ENCODE measurements at places on chromosomes 4 and X.

- no peak for DNase-seq
Observed at GRCh38 chr4:109296527-109296926, 5.9 kb downstream of the COL25A1 start.

DNA sequence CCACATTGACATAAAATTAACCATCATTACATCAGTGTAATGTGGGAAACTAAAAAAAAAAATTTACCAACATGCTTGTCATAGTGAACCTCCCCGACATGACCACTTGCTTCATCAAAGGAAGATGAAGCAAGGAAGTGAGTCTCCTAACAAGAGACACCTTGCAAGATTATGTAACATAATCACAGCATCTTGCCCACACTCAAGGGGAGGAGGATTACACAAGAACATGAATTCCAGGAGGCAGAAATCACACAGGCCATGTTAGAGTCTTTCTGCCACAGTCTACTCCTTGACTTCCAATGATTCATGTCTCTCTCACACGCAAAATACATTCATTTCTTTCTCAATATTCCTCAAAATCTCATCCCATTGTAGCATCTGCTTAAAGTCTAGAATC, 93.3 kb downstream of the AKAP4 start:
- DNase-seq, result no peak

DNA sequence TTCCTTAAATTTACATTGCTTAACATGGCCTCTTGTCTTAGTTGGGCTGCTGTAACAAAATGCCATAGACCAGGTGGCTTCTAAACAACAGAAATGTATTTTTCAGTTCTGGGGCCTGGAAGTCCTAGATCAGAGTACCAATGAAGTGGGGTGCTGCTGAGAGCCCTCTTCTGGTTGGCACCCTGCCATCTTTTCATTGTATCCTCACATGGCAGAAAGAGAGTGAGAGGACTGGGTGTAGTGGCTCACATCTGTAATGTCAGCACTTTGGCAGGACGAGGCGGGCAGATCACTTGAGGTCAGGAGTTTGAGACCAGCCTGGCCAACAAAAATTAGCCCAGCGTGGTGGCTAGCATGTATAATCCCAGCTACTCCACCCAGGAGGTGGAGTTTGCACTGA, 12.0 kb upstream of the KLB start:
- DNase-seq, result no peak

DNA sequence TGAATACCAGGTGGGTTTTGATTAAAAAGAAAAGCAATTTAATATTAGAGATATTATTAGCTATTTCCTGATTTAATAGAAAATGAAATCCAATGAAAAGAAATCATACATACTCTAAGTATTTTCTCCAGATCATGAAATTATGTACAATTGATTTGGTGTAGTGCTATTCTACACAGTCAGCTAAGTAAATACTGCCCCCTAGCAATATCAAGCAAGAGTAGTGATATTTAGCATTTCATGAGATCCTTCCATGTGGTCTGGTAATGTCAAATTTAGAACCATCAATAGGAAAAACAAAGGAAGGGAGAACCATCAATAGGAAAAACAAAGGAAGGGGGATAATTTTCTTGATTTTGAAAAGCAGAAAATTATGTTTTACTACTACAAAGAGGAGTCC, 114.6 kb downstream of the TBCK start:
- DNase-seq, result no peak

DNA sequence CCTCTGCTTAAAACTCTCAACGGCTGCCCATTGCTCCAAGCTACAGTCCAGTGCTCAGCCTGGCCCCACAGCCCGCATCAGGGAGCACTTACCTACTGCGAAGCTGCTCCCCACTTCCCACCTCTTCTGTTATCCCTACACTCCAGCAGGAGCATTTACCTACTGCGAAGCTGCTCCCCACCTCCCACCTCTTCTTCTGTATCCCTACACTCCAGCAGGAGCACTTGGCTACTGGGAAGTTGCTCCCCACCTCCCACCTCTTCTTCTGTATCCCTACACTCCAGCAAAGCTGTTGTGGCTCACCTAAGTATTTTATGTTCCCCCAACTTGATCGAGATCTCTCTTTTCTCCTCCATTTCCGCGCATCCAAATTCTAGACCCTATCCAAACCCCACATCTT, 563.3 kb upstream of the ZFP42 start:
- no peak for DNase-seq

GRCh38 chrX:154006947-154007346, 12.8 kb downstream of the IRAK1 start:
- no peak for DNase-seq

- no peak for DNase-seq
Observed at GRCh38 chr4:86664959-86665358, 70.8 kb downstream of the PTPN13 start.

DNA sequence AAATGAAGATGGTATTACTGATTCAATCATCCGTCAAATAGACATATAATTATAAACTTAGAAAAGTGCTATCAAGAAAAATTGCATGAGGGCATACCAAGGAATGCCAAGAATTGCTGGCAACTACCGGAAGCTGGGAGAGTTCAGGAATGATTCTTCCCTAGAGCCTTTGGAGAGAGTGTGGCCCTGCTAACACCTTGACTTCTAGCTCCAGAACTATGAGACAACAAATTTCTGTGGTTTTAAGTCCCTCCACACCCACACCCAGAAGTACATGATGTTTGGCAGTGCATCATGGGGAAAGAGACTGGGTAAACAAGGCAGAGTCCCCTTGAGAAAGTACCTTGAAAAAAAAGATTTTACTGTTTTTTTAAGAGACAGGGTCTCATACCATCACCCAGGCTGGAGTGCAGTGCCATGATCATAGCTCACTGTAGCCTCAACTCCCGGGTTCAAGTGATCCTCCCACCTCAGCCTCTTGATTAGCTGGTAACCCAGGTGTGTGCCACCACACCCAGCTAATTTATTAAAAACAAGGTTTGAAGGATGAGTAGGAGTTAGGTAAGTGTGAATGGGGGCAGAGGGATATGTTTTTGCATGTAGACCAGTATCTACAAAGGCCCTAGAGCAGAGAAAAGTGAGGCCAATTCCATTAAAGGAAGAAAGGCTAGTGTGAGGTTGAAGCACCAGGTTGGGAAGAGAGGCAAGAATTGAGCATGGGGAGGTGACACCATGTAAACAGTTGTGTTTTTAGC, 53.1 kb downstream of the GSX2 start:
- no peak for DNase-seq

- no peak for DNase-seq
Observed at GRCh38 chrX:132023896-132024386, 839 bp downstream of the STK26 start.

DNA sequence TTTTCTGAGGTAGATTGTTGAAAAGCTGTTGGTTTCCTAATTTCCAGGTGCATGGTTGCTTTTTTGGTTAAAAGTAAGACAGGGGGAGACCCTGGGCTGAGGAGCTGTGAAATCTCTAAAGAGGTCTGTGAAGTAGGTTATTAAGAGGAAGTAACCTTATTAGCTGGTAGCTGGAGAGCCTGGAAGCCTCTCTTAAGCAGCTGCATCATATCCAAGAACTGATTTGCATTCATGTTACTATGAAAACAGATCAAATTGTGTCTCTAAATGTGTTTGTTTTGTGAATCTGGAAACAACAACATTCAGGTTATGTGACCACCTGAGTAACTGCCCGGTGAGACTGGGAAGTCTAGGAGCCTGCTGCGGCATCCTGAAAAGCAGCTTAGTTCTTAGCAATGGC, 54.1 kb downstream of the ARHGAP10 start:
- no peak for DNase-seq

GRCh38 chrX:153547195-153547594, 29.8 kb downstream of the ATP2B3 start:
- DNase-seq, result no peak

DNA sequence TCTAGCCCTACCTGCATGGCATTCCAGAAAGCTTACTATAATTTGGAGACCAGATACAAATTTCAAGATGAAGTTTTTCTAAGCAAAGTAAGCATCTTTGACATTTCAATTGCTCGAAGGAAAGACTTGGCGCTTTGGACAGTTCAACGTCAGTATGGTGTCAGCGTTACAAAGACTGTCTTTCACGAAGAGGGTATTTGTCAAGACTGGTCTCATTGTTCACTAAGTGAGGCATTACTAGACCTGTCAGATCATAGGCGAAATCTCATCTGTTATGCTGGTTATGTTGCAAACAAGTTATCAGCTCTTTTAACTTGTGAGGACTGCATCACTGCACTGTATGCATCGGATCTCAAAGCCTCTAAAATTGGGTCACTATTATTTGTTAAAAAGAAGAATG, 17.6 kb downstream of the THAP9 start:
- DNase-seq, result no peak

- DNase-seq, result no peak
Observed at GRCh38 chr4:46185766-46186165, 61.9 kb upstream of the GABRG1 start.

- no peak for DNase-seq
Observed at GRCh38 chr4:83890816-83891215, 354.9 kb downstream of the GPAT3 start.

GRCh38 chrX:24760363-24761000, 66.8 kb downstream of the POLA1 start:
- DNase-seq, result no peak
